ENCODE measurements at places on chromosomes 4 and X.

GRCh38 chr4:177574446-177574845 is 132.2 kb upstream of the AGA start:
- DNase-seq, result no peak

DNA sequence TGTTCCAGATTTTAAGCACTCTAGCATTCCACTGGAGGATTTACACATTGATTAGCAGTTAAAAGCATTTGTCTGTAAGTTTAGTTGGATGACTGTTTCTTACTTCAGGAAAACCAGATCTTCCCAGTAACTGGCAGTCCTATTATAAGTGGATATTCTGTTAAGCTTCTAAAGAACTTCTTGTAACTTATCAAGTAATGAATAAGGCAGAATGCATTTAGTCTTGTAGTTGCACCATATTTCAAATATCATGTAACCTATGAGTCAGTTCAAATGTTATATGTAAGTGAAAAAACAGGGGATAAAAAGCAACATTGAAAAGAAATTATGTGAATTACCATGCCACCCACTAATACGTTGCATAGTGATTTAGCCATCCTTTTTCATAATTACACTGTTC is 30.2 kb upstream of the TENM3 start:
- DNase-seq, result no peak

DNA sequence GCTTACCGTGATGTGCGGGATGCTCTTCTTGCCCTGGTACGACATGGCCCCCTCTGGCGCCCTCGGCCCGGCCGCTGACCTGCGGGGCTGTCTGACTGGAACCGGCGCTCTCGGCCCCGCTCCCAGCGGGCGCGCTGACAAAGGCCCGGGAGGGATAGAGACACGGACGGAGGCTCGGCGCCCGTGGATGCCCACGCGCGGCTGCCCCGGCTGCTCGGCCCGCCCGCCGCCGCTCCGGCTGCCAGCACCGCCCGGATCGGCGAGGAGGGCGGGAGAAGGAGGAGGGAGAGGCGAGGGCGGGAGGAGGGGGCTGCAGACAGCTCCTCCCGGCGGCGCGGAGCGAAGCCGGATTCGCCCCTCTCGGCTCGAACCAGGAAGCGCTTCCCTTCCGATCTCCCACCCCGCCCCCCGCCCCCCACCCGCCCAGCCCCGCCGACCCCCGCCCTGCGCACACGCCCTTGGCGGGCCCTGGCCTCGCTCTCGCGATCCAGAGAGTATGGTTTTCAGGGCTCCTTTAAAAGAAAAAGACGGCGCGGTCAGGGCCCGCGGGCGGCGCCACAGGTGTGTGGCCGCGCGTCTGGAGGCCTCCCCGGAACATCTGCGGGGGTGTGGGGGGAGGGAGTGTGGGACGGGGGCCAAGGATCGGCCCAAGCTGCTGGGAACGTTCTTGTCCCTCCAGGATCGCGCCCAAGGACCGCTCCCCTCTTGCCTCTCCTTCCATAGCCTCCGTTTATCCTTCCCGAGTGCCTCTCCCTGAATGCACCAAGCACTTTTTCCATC is 4.5 kb downstream of the CRMP1 start:
- no peak for DNase-seq

- DNase-seq, result no peak
These were observed 51.6 kb downstream of the ATP8A1 start for GRCh38 chr4:42605264-42605663.

GRCh38 chr4:84956014-84956413 is 10.5 kb downstream of the WDFY3 start:
- DNase-seq, result no peak

- DNase-seq, result no peak
These were observed 56.7 kb upstream of the RASSF6 start for GRCh38 chr4:73676861-73677323.

GRCh38 chr4:38002451-38003071 is 42.4 kb downstream of the PTTG2 start:
- no peak for DNase-seq

DNA sequence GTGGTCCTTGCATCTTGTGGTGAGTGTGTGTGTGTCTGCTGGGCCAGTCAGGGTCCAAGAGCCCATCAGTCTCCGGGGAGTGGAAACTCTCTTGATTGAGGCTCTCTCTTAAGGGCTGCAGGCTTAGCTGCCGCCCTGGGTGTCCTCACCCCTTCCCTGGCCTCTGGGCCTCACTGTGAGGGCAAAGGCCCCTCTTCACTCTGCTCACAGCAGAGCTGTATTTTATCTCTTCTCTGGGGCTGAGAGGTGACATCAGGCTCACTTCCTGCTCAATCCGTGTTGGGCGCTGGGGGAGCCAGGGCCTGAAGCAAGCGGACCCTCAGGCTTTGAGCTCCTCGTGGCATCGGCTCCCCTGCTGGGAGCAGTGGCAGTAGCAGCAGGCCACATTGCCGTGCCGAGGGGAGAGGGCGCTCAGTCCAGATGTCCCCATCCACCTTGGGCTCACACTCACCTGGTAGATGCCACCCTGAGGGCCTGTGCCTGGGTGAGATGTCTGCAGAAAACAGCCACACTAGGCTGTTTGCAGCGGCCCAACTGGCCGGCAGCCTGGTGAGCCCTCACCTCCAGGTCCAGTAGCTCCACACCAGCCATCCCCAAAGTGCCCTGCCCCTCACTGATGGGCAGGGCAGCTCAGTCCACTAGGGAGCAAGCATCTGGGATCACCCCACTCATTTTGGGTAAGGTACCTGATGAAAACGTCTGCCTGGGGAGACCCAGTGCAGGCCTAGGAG is 24.7 kb upstream of the PRPS1 start:
- no peak for DNase-seq

GRCh38 chr4:82661181-82661992 is 99.6 kb upstream of the TMEM150C start:
- DNase-seq, result no peak

DNA sequence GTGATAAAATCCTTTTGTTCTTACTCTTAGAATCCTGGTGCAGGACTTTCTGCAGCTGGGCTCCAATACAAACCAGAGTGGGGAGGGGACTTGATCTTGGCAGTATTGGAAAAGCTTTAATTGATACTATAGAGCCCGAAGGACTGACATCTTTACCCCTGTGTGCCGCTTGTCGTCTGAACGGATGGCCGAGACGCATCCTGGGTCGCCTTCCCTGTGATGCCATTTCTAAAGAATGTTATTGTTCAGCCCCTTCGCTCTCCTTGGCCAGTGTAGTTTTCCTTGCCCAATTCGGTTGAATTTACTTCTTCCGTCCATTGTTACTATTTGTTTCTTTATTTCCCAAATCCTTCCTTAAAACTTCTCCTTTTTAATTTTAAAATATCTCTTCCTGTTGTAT is 80.9 kb downstream of the CLDN34 start:
- DNase-seq, result no peak

GRCh38 chr4:175560604-175561003 is 251.5 kb downstream of the GPM6A start:
- no peak for DNase-seq

GRCh38 chr4:87097075-87097474 is 123.3 kb downstream of the KLHL8 start:
- no peak for DNase-seq

- DNase-seq, result no peak
These were observed 499 bp downstream of the CYP2U1 start for GRCh38 chr4:107931775-107932321.

DNA sequence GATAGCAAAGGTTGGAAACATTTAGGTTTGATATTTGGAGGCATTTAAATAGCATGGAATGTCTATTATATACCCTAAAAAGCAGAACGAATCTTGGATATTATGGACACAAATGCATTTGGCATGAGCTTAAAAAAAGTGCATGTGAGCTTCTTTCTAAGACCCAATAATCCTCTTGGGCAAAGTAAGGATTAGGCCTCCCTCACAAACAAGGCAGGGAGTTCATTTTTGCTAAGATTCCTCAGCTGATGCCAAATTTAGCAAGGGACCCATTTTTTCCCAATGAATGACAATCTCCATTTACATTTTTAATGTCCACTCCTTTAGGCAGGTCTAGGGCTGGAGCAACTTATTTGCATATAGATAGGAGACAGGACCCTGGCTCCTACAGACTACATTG is 199.8 kb downstream of the SOWAHB start:
- no peak for DNase-seq

DNA sequence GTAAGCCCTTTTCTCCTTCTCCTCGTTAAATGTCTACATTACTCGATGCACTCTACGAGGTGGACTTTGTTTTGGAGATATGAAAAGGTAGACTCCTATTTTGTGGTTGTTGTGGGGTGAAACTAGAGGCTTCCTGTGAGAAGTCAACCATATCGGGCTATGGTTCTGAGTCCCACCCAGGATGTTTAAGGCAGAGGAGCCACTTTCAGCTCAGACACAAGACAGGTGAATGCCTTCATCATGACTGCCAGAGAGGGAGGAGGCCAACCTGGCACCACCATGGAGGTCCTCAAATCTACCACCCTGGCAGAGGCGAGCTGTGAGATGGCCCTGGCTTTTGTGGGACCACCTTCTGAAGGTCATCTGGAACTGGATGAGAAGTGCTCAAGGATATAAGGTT is 154.4 kb upstream of the KLF3 start:
- no peak for DNase-seq

- DNase-seq, result no peak
These were observed 443.6 kb downstream of the GALNTL6 start for GRCh38 chr4:172256820-172257219.

GRCh38 chrX:7711167-7711566 is 131.8 kb upstream of the VCX start:
- DNase-seq, result no peak

GRCh38 chr4:128155231-128155855 is 94.2 kb downstream of the LARP1B start:
- no peak for DNase-seq

DNA sequence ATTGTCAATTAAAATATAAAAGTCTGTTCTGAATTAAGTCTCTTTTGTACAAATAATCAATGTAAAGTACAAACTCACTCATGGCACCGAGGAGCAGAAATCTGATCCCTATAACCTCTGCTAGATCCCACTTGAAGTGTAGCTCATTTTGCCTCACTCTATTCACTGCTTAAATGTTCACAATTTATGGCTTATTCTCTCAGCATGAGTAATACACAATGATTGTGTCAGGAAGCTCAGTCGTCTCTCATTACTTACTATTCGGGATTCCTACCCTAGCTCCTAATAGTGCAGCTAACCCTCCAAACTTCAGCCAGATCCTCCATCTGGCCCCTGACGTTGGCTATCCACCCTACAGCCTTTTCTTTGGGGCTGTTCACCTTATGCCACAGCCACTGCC is 4.7 kb upstream of the AMMECR1 start:
- DNase-seq, result no peak

- DNase-seq, result no peak
These were observed 65.3 kb upstream of the WDR1 start for GRCh38 chr4:10181745-10182445.

- no peak for DNase-seq
These were observed 34.2 kb downstream of the PKD2 start for GRCh38 chr4:88041626-88042025.

GRCh38 chrX:46317163-46317562 is 228.1 kb downstream of the ZNF674 start:
- no peak for DNase-seq

GRCh38 chrX:54306379-54306778 is 51.5 kb downstream of the WNK3 start:
- DNase-seq, result no peak

- no peak for DNase-seq
These were observed 260.5 kb downstream of the MAPK10 start for GRCh38 chr4:86099348-86099747.

GRCh38 chrX:56788229-56788628 is 59.2 kb downstream of the NBDY start:
- DNase-seq, result no peak

- no peak for DNase-seq
These were observed at the start of gene CPLX1 for GRCh38 chr4:825971-826330. CPLX1 (minus strand) TSS chr4:826129; CDS start chr4:824522, 1,607 bp downstream.

GRCh38 chrX:134525086-134525792 is 65.3 kb downstream of the HPRT1 start:
- DNase-seq, result no peak

DNA sequence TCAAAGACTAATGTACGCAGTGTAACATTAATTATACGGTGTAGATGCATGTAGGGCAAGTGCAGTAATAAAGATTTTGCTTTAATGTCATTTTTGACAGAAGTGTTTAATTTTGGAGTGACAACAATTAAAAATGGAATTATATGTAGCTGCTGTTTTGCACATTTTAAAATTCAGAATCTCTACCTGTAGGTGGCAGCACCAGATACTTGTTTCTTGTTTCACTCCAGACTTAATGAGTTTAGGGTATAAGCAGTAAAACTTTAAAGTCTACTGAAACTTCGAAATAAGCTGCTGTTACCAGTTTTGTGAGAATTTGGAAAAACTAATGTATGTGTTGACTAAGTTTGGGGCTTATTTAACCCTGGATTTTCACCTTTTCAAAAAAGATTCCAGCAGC is 144.9 kb downstream of the POLA1 start:
- DNase-seq, result peak; percentile 3

DNA sequence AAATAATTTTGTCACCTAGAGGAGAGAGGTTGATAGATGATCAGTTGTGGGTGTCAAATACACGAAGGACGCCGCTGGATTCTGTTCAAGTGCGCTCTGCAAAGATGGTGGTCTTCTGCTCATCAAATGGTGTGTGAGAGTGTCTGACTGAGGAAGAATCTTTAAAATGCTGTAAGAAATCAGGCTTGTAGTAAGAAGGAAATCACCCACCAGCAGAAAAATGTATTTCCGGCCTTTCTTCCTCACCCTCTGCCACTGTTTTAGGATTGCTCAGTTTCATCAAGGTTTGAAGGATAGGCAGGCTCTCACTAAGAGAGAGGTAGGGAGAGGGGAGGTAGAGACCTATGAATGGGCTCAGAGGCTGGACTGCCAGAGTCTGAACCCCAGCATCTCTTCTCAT is 28.7 kb downstream of the RHOH start:
- no peak for DNase-seq

GRCh38 chrX:134671294-134671693 is 13.0 kb upstream of the PLAC1 start:
- DNase-seq, result peak; percentile 15

DNA sequence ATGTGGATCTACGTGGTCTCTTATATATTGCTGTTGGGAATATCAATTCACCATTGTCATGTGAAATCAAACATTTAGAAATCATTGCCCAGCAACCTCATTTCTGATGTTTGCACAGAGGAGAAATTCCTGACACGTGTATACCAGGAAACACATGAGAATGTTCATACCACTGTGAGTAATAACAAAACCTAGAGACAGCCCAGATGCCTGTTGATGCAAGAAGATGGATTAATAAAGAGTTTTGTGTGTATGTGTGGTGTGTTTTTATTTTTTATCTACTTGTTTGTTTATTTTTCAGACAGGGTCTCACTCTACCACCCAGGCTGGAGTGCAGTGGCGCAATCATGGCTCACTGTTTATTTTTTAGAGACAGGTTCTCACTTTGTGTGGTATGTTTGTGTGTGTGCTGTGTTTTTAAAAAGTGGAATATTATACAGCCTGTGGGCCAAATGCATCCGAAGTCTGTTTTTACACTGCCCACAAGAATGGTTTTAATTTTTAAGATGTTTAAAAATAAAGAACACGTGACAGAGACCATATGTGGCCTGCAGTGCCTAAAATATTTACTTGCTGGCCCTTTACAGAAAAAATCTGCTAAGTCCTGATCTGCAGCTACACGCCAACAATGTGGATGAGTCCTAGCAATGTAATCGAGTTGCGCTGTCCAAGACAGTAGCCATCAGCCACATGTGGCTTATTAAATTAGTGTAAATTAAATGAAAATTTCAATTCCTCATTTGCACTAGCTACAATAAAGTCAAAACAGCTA is 39.2 kb downstream of the TXLNG start:
- DNase-seq, result no peak

Data from KG1 (cell line).